ENCODE measurements at places on chromosomes 7 and 10.

- DNase-seq, result no peak
Observed at GRCh38 chr10:116683166-116683565, 59.2 kb downstream of the HSPA12A start.

DNA sequence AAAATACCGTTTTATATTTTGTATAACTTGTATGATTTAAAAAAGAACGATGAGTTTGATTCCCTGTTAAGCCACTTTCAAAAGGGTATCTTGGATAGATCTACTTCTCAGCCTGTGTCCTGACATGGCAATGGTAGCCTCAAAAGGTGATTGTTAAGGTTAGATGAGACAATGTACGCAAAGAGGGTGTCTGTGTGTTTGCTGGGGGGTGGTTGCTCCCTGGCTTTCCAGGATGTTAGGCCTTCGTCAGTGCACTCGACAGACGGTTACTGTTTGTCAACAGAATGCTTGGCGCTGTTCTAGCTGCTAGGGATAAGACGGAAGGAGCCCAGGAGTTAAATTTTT is 90.3 kb downstream of the NEURL1 start:
- no peak for DNase-seq

GRCh38 chr10:35140727-35141126 is 14.1 kb downstream of the CREM start:
- no peak for DNase-seq

DNA sequence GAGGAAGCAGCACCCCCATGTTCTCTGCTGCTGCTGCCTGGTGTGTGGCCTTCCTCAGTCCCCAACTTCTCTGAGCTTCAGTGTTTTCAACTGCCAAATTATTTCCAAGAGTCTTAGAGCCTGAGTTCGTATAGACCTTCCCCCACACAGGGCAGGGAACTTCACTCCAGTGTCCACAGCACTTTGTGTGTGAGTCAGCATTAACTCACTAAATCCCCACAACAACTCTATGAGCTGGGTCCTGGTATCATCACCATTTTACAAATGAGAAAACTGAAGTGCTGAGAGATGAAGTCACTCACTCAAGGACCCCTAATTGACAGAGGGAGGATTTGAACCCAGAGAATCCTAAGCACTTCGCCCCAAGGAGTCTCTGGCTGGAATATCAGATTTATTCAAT is 48.3 kb downstream of the ADCYAP1R1 start:
- no peak for DNase-seq

GRCh38 chr7:28643584-28644340 is 231.4 kb downstream of the CREB5 start:
- DNase-seq, result no peak

- no peak for DNase-seq
Observed at GRCh38 chr10:130470973-130471372, 334.8 kb downstream of the GLRX3 start.

DNA sequence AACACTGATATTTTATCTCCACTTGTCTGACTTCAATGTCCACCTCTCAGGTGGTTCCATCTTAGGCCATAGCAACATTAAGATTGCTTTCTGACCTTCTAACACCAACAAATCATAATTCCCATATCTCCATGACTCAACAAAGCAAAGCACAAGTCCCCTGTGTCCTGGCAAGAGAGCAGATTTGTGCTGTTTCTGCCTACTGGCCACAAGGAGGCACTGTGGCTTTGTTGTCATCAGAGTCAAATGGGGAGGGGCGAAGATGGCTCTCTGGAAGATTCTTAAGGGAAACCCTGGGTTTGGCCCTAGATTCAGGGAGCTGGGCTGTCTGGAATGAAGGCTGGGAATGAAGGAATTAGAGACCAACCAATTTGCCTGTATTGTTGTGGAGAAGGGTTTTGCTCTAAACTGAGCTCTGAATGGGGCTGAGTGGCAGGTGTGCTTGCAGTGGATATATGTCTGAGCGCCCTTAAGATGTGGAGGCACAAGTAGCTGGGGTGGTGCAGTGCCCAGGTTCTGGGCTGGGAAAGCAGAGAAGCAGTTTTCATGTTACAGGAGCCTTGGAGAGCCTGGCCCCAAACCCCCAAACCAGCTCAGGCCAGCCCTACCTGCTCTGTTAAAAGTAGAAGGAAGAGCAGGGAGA is 154.8 kb upstream of the PRSS58 start:
- peak; percentile 16 for DNase-seq

GRCh38 chr7:36865019-36865418 is 140.7 kb upstream of the AOAH start:
- no peak for DNase-seq

DNA sequence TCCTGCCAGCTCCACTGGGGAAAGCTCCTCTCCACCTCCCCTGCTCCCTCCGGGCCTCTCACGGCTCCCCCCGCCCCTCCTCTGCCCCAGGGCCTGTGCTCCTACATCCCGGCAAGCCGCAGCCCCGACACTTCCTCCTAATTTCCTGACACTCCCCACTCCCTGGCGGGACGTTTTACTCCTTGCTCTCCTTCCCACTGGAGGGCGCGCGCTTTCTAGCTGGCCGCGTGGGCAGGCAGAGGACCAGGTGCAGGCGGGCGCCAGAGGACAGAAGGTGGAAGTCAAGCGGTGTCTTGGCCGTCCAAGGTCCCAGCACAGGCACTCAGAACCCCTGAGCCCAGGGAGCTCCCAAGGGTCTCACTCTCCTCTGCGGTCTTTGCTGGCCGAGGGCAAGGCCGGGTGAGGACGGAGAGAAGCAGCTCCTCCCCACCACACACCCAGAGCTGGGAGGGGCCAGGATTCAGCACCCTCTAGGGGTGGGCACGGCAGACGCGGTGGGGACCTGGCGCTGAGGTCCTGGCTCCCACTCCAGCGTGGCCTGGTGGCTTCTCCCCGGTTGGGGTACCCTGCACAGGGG is 19.1 kb downstream of the ADAM8 start:
- no peak for DNase-seq

DNA sequence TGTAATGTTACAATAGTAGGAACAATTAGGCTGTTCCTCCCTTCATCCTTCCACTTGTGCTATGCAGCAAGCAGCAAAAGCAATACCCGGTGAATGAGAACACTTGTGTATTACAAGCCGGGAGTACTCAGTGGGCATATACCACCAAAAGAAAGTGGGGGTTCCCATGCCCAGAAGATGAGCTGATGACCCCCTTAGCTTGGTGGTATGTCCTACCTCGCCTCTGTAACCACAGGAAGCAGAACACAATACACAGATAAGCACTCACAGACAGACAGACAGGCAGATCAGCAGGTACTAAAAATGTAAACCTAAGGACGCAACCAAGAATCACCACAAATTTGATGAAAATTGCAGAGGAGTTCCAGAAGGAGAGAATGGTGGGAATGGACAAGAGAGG is 15.5 kb upstream of the KIF20B start:
- no peak for DNase-seq

DNA sequence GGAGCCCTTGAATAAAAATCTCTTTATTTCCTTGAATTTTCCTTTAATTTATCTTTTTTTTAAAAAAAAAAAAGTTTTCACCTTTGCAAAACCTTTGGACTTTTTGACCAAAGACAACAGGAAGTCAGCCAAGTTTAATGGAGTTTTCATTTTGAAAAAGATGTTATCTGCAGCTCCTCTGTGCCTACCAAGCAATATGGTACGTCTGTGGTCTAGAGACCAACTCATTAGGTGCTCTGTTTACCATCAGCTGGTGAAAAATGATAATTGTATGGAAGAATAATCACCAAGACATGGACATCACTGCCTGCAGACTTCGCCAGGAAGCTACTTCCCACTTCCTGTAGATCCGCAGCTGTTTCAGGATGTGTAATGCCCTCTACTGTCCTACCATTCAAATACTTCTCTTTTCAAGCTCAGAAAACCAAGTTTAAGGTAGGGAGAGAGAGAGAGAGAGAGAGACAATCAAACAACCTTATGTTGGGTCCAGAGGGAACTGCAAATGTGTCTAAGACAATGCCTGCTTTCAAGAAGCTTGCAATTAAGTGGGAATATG is 18.7 kb downstream of the PLXNA4 start:
- DNase-seq, result no peak

- no peak for DNase-seq
Observed at GRCh38 chr7:47474937-47475879, 106.7 kb downstream of the TNS3 start.

DNA sequence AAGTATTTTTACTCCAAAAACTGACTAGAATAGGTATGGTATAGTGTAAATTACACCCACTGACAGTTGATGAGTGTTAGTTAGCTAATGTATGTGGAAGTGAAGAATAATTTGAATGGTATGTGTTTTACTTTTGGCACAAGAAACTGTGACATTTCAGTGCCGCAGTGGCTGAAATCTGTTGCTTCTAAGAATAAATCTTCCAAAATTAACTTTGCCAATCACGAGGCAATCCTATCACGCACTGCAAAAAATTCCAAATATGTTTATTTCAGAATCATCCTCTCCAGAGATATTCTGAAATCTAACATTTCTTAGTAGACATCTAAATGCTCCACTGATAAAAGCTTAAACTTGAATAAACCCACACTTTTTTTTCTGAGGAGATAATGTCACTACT is 61.2 kb downstream of the PCLO start:
- DNase-seq, result no peak

DNA sequence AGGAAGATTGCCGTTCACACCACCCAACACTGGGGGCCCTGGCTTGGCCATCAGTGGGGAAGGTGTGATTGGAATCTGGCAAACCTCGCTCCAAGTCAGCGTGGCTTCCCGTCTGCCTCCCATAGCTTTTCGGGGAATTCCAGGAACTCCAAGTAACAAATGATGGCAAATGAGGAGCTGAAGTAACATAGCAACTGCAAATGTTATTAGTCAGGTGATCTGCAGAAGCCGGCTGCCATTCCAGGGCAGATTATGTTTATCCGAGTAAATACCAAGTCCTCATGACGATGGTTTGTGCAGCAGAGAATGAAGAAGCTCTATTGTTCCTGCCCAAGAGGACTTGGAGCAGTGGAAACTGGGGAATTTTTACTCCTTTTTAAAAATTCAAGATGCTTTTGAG is 270.5 kb upstream of the PODXL start:
- no peak for DNase-seq

DNA sequence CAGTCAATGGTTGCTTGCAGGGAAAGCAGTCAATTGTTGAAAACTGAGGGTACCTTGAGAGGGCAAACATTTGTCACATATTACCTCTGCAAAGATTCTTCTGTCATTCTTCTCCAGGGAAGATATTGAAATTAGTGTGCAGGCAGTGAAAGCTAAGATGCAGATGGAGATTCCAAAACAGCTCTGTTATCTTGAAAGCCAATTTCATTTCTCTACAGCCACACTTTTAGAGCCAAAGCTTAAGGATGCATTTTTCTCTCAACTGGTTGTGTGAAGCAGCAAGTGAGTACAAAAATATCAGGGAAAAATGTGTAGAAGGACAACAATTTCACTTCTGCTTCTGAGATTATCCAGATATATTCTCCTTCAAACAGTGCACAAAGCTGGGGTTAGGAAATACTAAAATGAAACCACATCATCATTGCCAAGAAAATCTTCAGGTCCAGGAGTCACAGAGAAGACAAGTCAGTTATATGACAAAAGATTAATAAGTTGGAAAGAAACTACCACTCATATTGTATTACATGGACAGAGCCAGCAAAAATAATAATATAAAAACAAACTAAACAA is 16.3 kb downstream of the SGMS1 start:
- DNase-seq, result no peak

DNA sequence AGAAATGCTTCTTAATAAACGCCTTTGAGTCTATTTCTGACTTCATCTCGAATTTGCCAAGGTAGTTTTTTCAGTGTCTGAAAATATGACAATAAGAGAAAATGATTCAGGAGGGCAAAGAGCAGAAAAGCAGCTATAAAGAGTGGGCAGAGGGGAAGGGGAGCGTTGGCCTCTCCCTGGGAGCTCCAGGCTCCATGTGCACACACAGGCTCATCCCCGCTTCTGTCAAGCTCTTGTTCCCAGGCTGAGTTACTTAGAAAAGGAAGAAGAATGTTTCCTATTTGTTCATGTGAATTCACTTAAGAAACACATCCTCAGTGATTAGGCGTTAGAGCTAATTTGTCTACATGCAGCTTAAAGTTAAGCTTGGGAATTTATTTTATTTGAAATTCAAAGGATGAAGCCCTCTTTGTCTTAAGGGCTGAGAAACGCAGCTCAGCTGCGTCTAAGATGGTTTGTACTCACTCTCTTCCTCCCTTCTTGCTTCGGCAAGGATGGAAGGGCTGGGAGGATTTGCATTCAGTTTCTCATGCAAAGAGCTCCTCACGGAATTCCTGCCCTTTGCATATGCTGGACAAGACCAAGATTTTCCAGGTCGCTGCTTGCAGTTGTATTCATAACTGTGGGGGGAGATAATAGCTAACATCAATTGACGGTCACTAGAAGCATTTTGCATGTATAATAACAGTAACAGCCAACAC is 29.0 kb upstream of the ATXN7L1 start:
- DNase-seq, result no peak

DNA sequence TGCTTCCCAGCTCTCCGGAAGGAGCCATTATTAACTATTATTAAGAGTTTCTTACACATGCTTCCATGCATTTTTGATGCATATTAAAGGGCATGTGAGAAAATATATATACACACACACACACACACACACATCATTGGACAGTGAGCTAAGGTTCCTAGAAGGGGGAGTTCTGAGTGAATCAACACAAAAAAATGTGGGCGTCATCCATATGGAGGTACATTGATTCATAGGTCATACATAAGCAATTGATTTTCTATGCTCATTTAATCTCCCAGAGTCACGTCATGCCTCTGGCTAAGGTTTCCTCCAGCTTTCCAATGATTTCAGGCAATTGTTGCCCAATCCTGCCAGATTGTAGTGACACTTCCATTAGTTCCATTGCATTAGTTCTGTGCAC is 269.4 kb downstream of the DNAJB9 start:
- DNase-seq, result no peak

- no peak for DNase-seq
Observed at GRCh38 chr10:9709849-9710248, 1307.8 kb upstream of the CELF2 start.

DNA sequence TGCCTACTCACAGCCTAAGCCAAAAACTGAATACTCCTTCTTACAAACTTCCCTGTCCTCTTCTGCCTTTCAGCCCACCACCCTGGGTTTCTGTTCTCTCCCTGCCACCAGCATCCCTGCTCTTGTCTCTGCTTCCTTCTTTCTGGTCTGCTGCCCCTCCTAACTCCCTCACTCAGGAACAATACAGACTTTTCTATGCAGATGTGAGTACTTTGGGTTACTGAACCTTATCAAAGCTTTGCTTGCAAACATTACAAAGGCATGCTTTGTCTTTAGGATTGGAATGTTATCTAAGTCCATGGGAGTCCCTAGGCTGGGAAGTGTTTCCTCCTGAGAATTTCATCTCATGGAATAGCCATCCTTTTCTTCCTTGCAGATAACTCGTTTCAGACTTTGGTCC is 28.9 kb downstream of the CNNM1 start:
- no peak for DNase-seq

- no peak for DNase-seq
Observed at GRCh38 chr7:33986451-33986850, 81.1 kb downstream of the BMPER start.

GRCh38 chr10:15704581-15704968 is 15.1 kb downstream of the ITGA8 start:
- no peak for DNase-seq
